ENCODE measurements at places on chromosomes 5 and 9.

DNA sequence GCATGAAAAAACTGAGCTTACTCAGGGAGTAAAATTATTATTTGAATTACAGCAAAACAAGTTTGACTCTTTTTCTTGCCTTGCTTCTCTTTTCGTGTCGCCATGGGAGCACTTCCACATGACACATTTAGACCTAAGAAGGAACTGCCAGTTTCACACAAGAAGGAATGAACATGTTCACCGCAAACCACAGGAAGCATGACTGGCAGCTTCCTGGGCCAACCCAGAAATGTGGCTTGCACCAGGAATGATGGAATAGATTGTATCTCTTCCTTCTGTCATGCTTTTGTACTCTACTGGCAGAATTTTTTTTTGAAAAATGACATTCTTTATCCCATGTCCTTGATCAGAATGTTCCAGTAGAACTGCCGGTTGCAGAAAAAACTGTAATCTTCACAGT lies 32.9 kb upstream of the MAN2A1 start:
- DNase-seq, result no peak

GRCh38 chr5:2921176-2921575 lies 169.7 kb upstream of the IRX2 start:
- no peak for DNase-seq

DNA sequence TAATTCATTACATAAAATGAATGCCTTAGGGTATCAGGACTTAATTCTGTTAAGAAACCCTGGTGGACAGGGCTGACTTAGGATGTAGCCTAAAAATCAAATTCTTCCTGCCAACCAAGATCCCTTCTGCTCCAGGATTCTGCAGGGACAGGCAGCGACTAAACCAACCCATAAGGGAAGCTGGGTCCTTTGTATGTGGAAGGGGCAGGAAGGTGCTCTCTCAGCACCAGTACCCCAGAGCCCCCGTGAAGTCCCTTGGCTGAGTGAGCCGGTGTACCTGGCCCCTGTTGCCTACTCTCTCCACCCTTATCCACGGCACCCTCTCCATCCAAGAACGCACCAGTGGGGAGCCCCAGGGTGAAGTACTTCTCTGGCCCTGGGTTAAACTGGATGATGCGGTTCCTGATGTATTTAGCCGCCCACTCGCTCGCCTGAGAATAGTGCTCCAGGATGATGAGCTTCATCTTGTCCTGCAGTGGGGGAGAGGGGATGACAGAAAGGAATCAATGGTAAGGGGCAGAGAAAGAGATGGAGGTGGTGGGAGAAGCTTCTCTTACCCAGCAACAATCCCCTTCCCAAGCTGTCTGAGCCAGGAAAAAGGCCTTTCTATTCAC lies 1.1 kb downstream of the GNPDA1 start:
- no peak for DNase-seq

GRCh38 chr9:126799034-126799433 lies 5.8 kb upstream of the ZBTB43 start:
- DNase-seq, result no peak

GRCh38 chr5:95617057-95617456 lies 2.8 kb upstream of the GPR150 start:
- no peak for DNase-seq

Measured in stimulated activated CD8-positive, alpha-beta memory T cell treated with anti-CD3 and anti-CD28 coated beads, Interleukin-4, amount 100 ng/mL, for 4 hours (primary cell).